CD8-positive, alpha-beta memory T cell (primary cell): ENCODE measurements at places on chromosomes 3 and 15. TPM values are rescaled to one million over a fixed set of nuclear protein-coding genes. Genes with fewer than 3 reads are reported as not detected.
A peak's percentile ranks its signal among the peaks of the same experiment; 100 is the strongest.

GRCh38 chr3:42605546-42606173, 5.2 kb downstream of the NKTR start:
- H3K36me3 ChIP-seq: peaks cover 6% of the 10 kb centered on the region
- H3K27ac ChIP-seq: no peak overlapping the region
- DNase-seq: no peak
- peaks cover 45% of the 10 kb centered on the region for H3K4me1 ChIP-seq

The CAMK2N2 gene
- not detected for polyA plus RNA-seq

DNA sequence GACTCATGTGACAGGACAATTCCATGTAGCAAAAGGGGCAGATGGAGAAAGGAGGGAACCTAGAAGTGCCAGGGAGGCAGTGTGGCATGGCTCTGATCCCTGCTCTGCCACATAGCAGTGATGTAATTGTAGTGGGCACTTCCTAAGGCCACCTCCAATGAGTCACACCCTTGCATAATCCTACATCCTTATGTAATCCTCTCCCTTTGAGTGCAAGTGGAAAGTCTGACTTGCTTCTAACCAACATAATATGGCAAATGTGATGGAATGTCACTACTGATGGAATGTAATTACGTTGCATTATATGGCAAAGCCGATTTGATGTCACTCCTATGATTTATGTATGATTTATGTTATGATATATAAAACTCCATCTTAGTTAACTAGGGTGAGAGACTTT, 72.9 kb upstream of the ATP2C1 start:
- no peak for DNase-seq
- no peak overlapping the region for H3K4me3 ChIP-seq
- no peaks in the 10 kb centered on the region for H3K27me3 ChIP-seq
- no peak overlapping the region for H3K27ac ChIP-seq
- H3K4me1 ChIP-seq: no peaks in the 10 kb centered on the region

DNA sequence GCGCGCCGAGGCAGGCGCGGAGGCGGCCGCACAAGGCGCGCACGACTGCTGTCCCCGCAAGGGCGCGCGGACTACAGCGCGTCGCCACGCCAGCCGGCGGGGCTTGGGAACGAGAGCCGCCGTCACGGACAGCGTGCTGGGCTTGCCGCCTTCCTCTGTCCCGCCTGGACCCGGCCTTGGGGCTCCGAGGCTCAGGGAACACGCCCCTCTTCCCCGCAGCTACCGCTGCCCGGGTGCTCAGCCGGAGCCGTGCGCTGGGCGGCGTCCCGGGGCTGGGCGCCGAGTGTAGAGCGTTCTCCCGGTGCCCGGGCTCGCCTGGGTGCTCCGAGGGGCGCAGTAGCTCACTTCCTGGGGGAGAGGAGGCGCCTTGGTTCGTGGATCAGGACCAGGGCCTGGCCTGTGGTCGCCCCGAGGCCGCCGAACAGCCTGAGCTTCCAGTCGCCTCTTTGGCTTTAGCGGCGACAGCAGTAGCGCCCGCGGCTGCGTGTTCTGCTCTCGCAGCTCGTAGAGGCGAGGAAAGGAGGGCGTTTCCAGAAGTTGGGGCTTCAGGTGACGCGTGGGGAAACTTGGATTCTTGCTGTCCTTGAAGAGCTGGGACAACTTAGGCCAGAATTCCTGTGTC, 226.7 kb upstream of the C2CD4B start:
- peaks cover 15% of the 10 kb centered on the region for H3K4me1 ChIP-seq
- H3K4me3 ChIP-seq: peak overlapping the region; percentile 84
- H3K27me3 ChIP-seq: peaks cover 14% of the 10 kb centered on the region
- H3K36me3 ChIP-seq: no peaks in the 10 kb centered on the region
- H3K27ac ChIP-seq: no peak overlapping the region

- H3K4me3 ChIP-seq: no peak overlapping the region
- H3K27ac ChIP-seq: no peak overlapping the region
- no peaks in the 10 kb centered on the region for H3K36me3 ChIP-seq
- no peaks in the 10 kb centered on the region for H3K4me1 ChIP-seq
- no peaks in the 10 kb centered on the region for H3K27me3 ChIP-seq
- no peak for DNase-seq
These were observed 108.0 kb upstream of the TBC1D5 start for GRCh38 chr3:17850448-17850847.

The GOLGA6D gene
- polyA plus RNA-seq: not detected
